ENCODE measurements at places on chromosomes 1 and 21.
A peak's percentile ranks its signal among the peaks of the same experiment; 100 is the strongest.

- no peak for DNase-seq
These were observed 20.2 kb upstream of the S1PR1 start for GRCh38 chr1:101216623-101217022.

GRCh38 chr1:40825435-40825788, 36.8 kb downstream of the CITED4 start:
- DNase-seq, result no peak

- no peak for DNase-seq
These were observed 84.2 kb downstream of the NDUFS5 start for GRCh38 chr1:39110325-39110851.

GRCh38 chr1:22865736-22866135, 106.9 kb downstream of the LACTBL1 start:
- DNase-seq, result no peak

GRCh38 chr1:109912873-109913272, 2.2 kb downstream of the CSF1 start:
- DNase-seq, result no peak

DNA sequence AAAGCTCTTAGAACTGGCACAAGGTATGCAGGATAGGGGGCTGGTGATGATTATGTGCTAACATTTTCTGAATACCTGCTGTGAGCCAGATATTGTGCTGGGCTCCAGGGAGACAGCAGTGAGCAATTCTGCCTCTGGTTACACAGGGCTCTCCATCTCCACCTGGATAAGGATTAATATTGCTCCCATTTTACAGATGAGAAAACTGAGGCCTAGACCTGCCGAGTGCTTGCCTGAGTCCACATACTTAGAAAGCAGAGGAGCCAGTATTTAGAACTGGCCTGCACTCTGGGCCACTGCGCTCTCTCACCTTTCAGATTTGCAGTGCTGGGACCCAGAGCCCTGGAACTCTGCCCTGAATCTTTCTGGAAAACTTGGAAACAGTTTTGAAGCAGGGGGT, 167.2 kb upstream of the KLHDC7A start:
- DNase-seq, result no peak

GRCh38 chr1:43527111-43527878, 3.4 kb upstream of the PTPRF start:
- DNase-seq, result no peak

DNA sequence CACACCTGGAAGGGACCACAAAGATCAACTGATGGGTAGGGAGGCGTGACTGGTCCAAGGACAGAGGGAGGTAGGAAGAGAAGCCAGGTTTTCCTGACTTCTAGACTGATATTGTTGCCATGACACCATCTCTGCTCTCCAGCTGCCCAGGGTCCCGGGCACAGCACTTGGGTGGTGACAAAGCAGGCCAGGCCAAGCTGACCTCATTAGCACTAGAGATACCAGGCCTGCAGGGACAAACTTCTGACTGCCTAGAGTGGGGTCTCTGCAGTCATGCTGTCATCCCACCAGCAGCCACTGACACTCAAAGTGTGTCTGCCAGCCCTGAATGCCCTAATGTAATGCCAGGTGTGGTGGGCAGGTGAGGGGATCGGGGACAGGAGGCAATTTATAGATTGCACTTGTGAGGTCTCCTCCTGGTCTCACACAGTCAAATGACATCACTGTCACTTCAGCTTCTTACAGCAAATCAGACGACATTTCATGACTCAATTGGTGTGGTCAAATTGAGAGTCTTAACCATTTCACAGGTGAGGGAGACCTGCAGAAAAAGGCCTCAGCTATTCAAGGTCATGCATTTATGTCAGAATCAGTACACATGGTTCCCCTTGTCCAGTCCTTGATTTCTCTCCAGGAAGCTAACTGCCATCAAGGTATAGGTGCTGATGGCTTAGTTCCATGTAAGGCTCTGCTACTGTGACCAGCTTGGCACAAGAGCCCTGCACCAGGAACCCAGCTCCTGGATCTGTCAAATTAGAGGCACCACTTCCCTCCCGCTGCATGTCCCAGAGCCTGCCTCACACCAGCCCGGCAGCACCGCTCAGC, 2.7 kb downstream of the SLC9A1 start:
- no peak for DNase-seq

DNA sequence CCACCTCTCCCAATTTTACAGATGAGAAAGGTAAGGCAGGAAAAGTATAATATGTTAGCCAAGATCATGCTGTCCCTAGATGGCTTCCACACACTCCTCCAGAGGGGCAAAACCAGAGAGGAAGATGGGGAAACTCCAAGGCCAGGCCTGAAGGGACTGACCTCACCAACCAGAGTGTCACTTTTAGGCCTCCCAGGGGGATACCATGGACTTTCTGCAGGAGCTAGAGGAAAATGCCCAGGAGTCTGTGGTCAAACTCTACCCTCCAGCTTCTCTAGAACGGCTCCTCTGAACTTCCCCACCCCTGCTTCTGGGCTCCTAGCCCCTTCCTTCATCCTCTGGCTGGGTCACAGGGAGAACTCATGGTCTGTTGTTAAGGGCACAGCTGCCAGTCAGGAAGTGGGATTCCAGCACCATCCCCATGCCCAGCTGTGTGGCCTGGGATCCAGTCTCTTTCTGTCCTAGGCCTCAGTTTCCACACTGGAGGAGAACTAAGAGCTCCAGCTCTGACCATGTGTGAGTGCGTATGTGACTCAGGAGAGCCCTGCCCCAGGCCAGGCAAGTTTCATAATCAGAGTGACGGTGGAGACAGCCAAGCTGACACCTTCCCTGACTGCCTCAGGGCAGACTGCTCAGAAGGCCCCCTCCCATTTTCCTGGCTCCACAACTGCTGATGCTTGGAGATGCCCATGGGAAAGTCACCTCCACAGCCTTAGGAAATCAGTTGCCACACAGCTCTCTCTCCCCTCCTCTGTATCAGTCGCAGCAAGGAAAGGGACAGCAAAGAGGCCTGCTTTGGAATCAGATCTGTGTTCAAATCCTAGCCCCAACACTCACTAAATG, 1.9 kb downstream of the IGSF8 start:
- no peak for DNase-seq

- DNase-seq, result peak; percentile 94
These were observed 6.2 kb upstream of the ANKRD35 start for GRCh38 chr1:145891587-145892485.

DNA sequence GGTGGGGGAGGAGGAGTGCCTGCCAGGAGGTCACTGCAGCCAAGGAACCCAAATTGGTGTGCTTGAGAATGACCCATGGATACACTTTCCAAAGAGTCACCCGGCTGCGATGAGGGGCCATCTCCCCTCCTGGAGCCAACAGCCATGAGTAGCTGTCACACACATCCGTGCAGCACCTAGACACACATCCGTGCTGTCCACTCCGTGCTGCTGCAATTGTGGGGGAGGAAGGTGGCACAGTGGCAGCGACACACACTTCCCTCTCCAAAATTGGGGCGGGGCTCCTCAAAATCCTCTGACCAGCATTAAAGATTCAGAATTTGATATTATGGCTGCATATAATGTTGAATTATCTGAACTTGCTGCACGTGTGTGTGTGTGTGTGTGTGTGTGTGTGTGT, 15.8 kb downstream of the TP73 start:
- DNase-seq, result peak; percentile 12

Data from glutamatergic neuron (in vitro differentiated cells).